Fibroblast of skin of right biceps (primary cell): ENCODE measurements at places on chromosomes 3 and 15.

DNA sequence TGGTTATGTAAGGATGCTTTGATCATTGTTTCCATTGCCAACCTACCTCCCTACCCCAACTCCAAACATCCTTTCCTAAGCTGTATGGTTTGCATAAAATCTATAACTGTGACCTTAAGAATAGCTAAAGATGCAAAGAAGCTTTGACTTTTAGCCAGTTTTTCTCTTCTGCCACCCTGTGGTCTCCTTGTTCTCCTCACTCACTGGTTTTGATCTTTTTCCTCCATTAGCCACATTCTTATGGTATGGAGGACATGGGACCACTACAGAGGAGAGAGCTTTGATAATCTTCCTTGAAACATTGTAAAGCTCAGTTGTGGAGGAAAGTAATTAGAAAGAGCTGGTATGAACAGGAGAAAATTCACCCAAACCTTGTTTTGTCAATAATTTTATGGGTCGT, 115.9 kb downstream of the NEK11 start:
- DNase-seq: peak; percentile 2

- DNase-seq: no peak
These were observed 31.0 kb downstream of the SLC6A20 start for GRCh38 chr3:45765266-45765851.

DNA sequence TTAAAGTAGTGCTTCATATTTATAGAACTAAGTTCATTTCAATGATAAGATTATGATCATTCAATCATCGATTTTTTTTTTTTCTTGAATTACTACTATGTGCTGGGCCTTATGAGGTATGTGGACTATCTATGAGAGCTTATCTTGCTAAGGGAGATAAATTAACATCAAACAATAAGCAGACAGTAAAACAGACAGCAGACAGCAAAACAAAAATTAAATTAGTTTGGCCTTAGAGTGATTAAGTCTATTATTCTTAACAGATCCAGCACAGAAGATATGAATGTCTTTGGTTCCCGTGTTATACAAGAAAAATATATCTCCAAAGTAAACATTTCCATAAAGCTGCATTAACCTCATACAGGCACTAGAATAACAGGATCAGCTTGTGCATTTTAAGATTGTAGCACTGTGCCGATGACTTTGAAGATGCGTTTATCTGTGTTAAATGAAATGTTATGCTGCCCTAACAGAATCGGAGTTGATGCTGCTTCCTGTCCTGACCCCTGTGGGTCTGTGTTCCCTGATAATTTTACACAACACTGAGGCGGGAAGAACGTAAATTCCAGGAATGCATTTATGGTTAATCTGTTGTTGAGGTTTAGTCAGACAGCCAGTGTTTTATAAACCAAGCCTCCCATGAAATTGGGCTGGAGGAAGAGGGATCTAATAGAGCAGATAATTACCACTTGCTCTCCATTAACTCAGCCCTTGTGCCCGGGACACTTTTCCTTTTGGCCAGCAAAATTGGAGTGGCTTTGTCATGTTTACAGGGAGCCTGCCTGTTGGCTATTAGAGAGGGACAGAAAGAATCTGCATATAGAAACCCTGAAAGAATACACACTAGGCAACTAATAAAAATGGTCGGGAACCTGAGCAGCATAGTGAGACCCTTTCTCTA, 80.8 kb downstream of the GHSR start:
- peak; percentile 54 for DNase-seq

DNA sequence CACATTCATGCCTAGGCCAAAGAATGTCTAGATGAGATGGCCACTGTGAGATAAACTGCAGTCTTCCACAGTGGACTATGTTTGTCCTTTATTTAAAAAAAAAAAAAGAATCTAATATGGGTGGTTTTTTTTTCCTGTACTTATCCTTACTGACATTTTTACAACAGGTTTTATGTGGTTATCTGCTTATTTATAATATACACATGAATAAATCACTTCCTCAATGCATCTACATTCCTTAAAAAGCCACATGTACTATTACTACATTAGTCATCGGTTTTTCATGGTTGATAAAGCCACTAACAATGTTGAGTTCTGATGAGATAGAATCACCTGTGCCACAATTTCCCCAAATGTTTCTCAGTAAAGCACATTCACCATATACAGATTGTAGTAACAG, 341.3 kb upstream of the THBS1 start:
- DNase-seq: peak; percentile 88

DNA sequence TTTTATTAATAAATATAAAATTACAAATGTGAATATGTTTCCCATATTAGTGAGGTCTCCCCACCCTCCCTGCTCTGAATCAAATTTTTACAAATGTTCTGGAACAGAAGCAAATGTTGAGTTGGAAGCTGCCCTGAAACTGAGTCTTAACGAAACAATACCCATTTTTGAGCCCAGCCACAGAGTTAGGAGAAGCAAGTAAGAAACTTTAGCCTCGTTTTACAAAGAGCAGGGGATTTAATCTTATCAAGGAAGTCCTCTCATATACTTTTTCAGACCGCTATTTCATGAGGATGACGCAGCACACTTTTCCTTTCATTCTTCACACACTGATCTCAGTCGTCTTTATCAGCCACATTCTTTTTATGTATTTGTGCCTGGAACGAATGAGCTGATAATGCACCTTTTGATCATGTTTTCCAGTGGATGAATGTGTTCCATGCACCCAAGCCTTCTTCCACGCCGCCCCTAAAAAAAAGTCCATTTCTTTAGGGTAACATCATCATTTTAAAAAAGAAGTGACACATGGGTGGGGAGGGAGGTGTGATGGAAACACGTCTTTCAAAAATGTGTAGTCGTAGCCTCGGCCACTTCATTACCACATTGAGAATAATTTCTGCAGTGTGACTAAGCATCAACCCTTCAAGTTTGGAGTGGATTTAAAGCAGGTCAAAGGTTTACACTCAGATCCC, 48.1 kb downstream of the SETMAR start:
- DNase-seq: peak; percentile 51

GRCh38 chr3:196533260-196533681, 18.1 kb upstream of the SMCO1 start:
- peak; percentile 11 for DNase-seq

GRCh38 chr3:170623524-170623923, 37.6 kb upstream of the SLC7A14 start:
- DNase-seq: no peak

- DNase-seq: no peak
These were observed 417.6 kb upstream of the WNT5A start for GRCh38 chr3:55904716-55905115.
